Activated T-cell treated with anti-CD3 and anti-CD28 coated beads, Interleukin-2, amount 50 U/mL, for 4 hours (primary cell): ENCODE measurements at places on chromosomes 1 and 21.

DNA sequence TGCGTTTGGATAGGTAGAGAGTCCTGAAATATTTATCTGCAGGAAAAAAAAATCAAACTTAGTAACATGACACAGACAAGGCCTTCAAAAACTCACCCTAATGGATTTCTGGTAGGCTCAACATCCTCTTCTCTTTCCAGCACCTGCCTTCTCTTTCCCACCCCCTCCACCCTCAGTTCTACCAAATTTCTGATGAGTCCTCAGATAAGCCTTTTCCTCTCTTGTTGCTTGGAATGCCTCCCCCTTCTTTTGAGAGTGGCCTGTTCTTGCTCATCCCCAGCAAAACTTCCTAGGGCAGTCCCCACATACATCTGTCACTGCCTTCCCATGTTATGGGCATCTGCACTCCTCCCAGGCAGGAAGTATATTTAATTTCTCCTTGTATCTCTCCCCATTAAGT is 7.6 kb upstream of the LBR start:
- no peak for DNase-seq

GRCh38 chr1:207219979-207220889 is 101.2 kb upstream of the CD55 start:
- no peak for DNase-seq

DNA sequence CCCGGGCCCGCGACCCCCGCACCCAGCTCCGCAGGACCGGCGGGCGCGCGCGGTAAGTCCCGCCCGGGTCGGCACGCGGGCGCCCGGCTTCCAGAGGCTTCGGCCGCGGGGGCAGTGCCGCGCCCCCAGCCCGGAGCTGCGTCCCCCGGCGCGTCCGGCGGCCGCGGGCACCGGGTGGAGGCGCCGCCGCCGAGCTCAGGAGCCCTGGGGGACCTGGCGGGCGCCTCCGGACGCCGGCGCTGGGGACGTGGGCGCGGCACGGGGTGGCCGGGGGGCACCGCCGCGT is 227 bp downstream of the NBL1 start:
- no peak for DNase-seq

- no peak for DNase-seq
These were observed 388.1 kb upstream of the VAMP3 start for GRCh38 chr1:7382971-7383370.

DNA sequence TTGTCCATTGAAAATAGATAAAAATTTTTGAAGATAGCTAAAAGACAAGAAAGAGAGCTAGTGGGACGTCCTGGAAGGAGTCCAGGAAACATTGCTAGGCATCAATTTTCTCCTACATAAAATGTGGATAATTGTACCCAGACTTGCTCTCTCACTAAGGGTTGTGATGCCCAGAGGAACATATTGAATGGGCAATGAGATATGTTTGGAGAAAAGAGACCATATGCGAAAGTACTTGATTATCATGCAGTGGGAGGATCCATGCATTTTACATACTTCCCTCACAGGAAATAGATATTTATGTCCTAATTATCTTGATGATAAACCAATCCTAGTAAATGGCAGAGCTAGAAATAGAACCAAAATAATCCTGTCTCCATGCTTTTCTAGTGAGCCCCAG is 108.4 kb upstream of the TNR start:
- no peak for DNase-seq

- no peak for DNase-seq
These were observed 27.4 kb downstream of the DTL start for GRCh38 chr1:212062832-212063438.

DNA sequence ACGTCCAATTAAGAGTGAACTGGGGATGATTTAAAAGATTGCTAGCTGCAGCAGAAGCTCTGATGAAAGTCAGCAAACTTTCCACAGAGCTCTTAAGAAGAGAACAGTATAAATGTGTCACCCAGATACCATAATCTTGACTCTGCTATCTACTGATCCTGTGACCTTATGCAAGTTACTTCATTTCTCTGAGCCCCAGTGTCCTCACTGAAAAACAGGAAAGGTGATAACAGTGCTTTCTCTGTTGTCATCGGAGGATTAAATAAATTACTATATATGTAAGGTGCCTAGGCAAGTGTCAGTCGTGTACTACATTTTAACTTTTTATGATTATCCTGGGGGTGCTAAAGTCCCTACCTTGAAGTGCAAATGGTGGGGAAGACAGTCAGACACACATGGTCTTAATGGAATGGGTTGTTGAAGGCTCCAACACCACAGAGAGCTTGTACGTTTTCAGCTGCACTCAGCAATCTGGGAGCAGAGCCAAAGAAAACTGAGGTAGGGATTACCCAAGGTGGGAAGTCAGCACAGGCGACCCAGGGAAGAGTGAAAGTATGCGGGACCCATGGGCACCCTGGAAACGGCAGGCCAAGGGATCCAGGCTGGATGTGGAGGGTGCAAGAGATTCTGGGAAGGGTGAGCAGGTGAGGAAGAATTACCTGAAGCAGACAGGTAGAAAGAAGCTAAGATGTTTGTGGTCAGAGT is 82.8 kb downstream of the DTL start:
- no peak for DNase-seq

DNA sequence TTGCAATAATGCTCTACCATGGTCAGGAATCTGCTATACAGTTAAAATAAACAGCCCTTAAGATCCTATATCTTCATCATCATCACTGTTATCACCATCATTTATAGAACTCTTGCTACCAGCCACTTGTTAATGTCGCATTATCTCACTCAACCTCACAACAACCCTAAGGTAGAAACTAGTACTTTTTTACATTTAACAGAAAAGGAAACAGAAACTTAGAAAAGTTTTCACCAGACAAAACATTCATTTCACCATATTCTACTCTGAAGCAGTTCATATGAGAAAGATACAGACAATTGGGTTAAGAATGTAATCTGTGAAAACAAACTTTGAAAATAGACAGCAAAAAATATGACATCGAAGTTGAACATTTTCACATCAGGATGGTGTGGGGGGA is 262.6 kb downstream of the ATG4C start:
- DNase-seq, result no peak

DNA sequence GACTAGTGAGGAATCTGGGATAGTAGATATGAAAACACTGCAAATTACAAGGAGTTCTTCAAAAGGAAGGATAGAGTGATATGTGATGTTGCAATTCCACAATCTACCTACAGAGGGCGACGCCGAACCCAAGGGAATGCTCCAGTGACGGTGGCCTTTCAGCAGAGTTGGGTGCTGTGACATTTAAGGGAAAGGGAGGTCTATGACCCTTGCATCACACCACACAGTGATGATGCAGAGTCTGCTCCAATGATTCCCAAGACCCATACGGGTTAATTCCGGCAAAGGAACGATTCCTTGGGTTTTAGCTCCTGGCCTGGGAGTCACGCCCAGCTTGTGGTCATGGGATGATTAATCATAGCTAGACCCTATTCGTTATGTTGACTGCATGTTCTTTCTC is 123.0 kb upstream of the IGSF21 start:
- no peak for DNase-seq

DNA sequence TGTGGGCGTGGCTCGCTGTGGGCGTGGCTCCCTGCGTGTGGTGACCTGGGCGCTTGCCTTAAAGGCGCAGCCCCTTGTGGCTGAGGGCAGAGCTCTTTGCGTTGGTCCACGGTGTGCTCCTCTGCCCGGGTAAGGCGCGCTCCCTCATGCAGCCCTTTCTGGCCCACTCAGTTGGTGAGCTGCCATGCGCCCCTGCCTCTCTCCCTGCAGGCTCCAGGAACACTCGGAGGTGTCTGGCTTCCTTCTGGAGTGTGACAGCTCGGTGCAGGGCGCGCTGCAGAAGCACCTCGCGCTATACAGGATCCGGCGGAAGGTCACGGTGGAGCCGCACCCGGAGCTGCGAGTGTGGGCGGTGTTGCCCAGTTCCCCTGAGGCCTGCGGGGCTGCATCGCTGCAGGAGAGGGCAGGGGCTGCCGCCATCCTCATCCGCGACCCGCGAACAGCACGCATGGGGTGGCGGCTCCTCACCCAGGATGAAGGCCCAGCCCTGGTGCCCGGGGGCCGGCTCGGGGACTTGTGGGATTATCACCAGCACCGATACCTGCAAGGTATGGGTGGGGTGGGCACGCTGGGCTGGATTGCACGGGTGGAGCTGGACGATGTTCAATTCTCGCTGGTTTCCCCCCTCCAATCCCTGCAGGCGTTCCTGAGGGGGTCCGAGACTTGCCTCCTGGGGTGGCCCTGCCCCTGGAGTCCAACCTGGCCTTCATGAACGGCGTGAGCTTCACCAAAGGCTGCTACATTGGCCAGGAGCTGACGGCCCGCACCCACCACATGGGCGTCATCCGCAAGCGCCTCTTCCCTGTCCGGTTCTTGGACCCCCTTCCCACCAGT is 9.1 kb downstream of the IBA57 start:
- DNase-seq, result no peak

DNA sequence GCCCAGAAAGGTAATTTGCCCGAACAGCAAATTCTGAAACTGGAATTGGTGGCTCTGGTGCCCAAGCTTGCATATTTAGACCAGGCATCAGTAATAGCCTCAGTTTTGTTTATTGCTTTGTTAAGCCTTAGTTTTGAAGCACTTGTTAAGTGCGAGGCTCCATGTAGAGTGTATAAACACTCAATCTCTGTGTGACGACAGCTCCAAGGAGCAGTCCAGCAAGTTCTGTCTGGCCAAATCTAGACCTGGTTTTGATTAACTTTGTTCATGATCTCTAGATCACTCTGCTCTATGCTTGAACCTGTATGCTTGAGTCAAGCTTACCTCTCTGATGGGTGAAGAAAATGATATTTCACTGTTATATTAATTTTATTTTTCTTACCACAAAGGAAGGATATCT is 37.4 kb downstream of the DOP1B start:
- no peak for DNase-seq

DNA sequence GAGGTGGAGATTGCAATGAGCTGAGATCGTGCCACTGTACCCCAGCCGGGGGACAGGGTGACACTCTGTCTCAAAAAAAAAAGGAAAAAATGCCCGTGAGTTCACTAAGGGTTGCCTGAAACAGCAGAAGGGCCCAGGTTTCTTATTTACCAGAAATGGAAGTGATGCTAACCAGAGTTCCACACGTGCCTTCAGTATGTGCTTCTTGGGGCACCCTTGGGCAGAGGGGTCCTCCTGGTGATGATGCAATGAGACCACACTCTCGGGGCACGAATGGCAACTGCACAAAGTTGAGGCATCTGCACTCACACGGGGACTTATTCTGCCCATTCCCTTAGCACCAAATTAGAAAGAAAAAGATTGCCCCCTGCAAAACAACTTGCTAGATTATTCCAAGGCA is 29.2 kb downstream of the OLIG1 start:
- no peak for DNase-seq
